Fibroblast of skin of scalp (primary cell): ENCODE measurements at places on chromosomes 16 and 17.

- no peak for DNase-seq
Observed at GRCh38 chr17:4920351-4921048, 11.6 kb upstream of the GP1BA start.

GRCh38 chr17:68646626-68647526, 45.7 kb upstream of the FAM20A start:
- peak; percentile 1 for DNase-seq

GRCh38 chr17:72884066-72884465, 208.4 kb downstream of the SLC39A11 start:
- no peak for DNase-seq

DNA sequence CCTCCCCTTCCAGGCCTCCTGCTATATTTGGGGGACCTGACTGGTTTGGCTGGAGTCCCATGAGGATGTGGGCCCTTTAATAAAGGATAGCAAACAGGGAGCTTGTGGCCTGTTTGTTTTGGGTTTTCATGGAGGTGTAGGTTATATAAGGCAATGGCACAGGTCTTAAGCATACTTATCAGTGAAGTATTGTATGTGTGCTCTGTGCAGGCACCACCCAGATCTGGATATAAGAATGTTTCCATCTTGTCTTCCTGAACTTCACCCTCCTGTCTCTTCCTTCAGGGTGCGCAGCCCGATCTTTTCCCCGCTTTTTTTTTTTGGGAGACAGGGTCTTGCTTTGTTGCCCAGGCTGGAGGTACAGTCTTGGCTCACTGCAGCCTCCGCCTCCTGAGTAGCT, 10.6 kb downstream of the SLC52A1 start:
- DNase-seq, result no peak

DNA sequence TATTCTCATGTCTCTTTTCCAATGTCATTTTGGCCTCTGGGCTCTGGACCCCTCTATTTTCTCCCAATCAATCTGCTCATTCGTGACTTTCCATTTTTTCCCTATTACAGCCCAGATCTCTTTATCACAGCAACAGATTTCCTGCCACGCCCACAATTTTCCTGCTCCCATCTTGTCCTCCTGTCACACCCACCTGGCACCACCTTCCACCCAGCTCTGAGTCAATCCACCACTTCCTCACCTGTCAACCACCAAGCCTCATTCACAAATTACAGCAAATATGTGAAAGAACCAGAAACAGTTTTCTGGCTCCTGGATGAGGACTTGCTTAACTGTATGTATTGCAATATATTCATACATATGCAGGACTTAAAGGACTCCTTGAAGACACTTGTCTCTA, 311.3 kb downstream of the GRIN2A start:
- DNase-seq, result no peak

DNA sequence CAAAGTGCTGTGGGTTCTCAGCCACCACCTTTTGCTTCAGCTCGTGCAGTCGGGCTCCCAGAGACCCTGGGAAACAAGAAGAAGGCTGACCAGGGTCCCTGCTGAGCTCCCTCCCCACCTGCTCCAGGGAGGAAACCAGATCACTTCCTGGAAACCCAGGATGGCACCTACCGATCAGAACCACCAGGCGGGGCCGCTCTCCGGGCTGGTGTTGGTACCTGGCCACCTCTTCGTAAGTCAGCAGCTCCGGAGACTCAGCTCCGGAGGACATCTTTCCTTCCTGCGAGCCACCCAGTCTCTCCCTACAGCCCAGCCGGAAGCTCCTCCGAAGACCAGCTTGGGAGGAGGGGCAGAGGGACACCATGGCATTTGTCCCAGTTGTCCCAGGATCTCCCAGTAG, 18.9 kb downstream of the MPP3 start:
- no peak for DNase-seq

DNA sequence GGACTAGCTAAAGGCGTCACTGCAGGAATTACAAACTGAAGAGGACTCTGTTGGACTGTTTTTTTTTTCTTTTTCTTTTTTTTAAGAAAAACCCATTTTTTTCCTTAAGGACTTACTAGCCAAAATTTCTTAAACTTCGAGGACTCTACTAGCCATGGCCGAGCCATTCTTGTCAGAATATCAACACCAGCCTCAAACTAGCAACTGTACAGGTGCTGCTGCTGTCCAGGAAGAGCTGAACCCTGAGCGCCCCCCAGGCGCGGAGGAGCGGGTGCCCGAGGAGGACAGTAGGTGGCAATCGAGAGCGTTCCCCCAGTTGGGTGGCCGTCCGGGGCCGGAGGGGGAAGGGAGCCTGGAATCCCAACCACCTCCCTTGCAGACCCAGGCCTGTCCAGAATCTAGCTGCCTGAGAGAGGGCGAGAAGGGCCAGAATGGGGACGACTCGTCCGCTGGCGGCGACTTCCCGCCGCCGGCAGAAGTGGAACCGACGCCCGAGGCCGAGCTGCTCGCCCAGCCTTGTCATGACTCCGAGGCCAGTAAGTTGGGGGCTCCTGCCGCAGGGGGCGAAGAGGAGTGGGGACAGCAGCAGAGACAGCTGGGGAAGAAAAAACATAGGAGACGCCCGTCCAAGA, 878 bp downstream of the HEXIM1 start:
- peak; percentile 88 for DNase-seq

- DNase-seq, result no peak
Observed at GRCh38 chr16:60755907-60756306, 1280.3 kb downstream of the CDH8 start.

- DNase-seq, result no peak
Observed at GRCh38 chr16:78385086-78385805, 285.8 kb downstream of the WWOX start.

DNA sequence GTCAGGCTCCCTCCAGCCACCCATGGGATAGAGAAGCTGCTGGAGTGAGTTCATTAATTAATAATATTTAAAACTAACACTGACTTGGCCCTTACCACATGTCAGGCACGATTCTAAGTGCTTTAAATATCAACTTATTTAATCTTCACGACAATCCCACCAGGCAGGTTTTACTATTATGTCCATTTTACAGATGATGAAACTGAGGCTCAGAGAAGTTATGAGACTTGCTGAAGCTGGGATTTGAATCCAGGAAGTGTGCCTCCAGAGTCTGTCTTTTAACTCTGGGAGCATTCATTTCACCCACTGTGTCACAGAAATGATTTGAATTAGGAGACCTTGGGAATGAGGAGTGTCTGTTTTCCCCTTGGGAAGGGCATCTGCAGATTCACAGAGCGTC, 8.8 kb downstream of the SPNS3 start:
- no peak for DNase-seq

DNA sequence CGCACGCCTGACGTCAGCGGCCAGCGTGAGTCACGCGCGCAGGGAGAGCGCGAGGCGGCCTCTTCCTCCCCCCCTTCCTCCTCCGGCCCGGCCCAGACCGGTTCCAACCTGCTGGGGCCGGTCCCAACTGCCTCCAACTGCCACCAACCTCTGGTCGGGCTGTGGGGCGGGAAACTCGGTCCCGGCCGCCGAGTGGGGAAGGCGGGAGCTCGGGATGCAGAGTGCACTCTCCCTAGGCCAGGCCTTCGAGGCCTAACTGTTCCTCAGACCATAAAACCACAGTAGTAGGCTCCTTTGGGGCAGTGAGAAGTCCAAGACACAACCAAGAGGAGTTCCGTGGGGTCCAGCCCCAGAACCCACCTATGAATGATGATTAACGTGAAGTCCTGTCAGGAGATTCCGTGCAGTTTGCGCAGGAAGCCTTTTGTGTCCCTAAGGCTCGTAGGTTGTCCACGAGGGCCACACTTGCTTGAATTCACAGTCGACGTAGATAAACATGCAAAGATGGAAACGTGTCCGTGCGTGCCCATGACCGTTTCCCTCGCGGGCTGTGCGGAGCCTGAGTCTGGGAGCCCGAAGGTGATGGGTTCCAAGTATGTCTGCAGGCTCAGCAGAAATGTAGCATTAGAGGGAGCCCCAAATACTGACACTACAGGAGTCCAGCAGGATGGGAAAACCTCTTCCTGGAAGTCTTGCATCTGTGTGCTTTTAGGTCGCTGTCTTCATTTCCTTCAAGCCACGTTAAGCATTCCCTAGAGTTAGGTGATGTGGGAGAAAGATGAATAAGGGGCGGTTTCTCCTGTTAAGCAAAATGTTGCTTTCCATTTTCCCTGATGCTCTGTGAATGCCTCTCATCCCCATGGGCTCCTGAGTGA, 647 bp downstream of the UNK start:
- DNase-seq, result peak; percentile 96

- no peak for DNase-seq
Observed at GRCh38 chr17:45828171-45828570, 16.5 kb upstream of the SPPL2C start.

GRCh38 chr16:76222853-76223252, 54.3 kb upstream of the CNTNAP4 start:
- DNase-seq, result no peak

- no peak for DNase-seq
Observed at GRCh38 chr17:76921340-76922036, 53.3 kb downstream of the MGAT5B start.

DNA sequence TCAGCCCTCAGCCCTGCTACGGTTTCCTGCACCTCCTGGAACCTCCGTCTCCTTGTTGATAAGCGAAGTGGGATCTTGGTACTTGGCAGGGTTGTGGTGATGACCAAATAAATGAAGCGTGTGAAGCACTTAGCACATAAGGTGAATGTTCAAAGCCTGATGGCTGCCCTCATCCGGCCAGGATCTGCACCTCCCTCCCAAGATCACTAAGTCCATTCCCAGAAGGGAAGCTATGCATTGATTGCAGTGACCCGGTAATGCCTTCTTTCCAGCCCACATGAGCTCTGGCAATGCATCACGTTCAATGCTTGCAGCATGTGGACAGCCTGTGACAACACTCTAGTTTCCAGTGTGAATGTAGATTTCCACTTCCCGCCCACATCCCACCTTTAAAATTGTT, 24.9 kb upstream of the RHOT1 start:
- no peak for DNase-seq

DNA sequence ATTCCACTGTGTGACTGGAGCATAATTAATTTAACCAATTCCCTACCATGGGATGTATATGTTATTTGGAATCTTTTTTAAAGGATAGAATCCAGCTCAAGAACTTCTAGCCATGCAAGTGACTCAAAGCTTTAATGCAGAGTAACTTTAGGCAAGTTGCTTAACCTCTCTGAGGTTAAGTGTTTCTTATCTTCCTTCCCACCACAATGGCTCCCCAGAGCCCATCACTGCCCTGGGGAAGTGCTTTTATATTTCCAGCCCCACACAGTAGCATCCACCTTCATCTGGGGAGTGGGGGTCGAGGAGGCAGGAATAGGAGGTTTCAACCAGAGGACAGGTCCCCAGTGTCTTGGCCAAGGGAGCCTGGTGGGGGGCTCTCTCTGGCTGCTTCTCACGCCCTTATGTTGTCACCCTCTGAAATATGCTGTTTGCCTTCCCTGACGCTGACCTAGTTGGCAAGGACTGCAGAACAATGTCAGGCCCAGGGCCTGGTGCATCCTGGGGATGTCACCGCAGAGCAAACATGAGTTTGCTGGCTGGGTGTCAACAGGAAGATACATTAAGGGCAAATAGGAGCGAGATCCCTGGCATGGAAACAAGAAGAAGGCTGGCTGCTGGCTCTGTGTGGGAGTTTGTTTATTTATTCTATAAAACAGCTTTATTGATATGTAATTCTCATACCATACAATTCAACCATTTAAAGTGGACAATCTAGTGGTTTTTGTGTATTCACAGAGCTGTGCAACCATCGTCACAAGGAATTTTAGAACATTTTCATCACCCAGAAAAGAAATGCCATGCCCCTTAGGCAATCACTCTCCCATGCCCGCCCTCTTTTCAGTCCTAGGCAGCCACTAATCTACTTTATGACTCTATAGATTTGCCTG, 46.6 kb upstream of the WSB1 start:
- DNase-seq, result peak; percentile 51

- no peak for DNase-seq
Observed at GRCh38 chr16:20327444-20328041, at the start of gene GP2. Gene GP2, minus strand, starts transcription at chr16:20327513. Its CDS starts 1,082 bp downstream, at chr16:20326431.

GRCh38 chr17:15915961-15916360, 29.0 kb upstream of the ADORA2B start:
- DNase-seq, result no peak

GRCh38 chr17:35568561-35568960, 7.9 kb upstream of the SLFN14 start:
- DNase-seq, result peak; percentile 31

GRCh38 chr17:73090396-73091202, 1.9 kb downstream of the SLC39A11 start:
- DNase-seq, result no peak

- DNase-seq, result peak; percentile 21
Observed at GRCh38 chr17:73952480-73953205, 250.8 kb upstream of the RPL38 start.

GRCh38 chr16:9003322-9003721, 39.6 kb upstream of the USP7 start:
- no peak for DNase-seq

DNA sequence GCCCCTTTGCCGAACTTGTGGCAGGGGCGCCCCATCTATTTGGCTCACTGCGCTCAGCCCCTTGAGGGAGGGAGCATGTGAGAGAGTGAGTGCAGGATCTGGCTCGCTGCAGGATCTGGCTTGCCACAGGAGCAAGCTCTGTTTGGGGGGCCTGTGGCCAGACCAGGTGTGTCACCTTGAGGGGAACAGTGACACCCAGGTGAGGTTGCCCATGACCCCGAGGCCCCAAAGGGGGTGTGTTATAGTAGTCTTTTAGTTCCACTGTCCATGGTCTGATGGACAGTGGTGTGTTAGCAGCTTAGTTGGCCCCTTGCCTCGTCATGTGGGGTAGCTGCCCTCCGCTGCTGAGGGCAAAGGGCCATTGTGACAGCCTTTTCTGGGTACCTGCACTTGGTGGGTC, 41.6 kb downstream of the CCDC42 start:
- no peak for DNase-seq

- DNase-seq, result no peak
Observed at GRCh38 chr16:49618955-49619354, 237.0 kb downstream of the ZNF423 start.

GRCh38 chr17:40559954-40560591, 5.2 kb downstream of the CCR7 start:
- peak; percentile 89 for DNase-seq

GRCh38 chr16:75263291-75263962, 12.0 kb upstream of the BCAR1 start:
- DNase-seq, result no peak

- DNase-seq, result no peak
Observed at GRCh38 chr16:89357055-89357816, 133.1 kb downstream of the ANKRD11 start.

- DNase-seq, result peak; percentile 47
Observed at GRCh38 chr16:2511128-2511800, 2.5 kb upstream of the ATP6V0C start.

- DNase-seq, result no peak
Observed at GRCh38 chr16:20937736-20938135, 37.2 kb downstream of the LYRM1 start.
